ENCODE measurements at places on chromosomes 6 and 20.

- no peak for DNase-seq
Measured at GRCh38 chr6:161921602-161922395, 647.9 kb upstream of the AGPAT4 start.

GRCh38 chr6:17966451-17966850 is 21.0 kb downstream of the KIF13A start:
- no peak for DNase-seq

DNA sequence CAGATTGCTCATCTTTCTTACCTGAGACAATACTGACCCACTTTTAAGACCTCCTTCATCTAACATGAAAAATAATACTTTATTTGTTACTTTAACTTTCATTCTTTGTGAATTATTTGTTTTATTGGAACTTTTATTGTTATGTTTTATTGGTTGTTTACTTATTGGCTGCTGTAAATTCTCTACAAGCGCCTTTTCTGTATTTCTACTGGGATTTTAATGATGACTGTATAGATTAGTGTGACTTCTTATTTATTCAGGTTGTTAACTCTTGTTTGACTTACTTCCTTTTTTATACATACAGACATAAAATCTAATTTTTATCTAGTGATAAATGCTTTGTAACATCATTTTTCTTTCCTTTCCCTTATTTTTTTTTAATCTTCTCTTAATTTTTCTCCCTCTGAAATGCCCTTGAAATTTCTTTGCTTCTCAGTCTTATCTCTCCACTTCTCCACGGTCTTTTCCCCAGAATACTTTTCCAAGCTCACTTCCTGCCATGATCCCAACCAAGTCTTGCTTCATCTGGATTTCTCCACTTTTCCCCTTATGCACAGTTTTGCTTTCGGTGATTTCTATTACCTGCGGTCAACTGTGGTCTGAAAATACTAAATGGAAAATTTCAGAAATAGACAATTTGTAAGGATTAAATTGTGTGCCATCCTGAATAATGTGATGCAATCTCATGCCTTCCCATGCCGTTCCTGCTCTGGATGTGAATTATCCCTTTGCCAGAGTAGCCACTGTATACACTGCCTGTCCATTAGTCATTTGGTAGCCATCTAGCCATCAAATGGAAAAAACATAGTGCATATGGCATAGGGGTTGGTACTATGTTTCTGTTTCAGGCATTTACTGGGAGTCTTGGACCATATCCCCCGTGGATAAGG is 265.9 kb downstream of the PRL start:
- DNase-seq = no peak

GRCh38 chr6:5749016-5749650 is 257.6 kb downstream of the NRN1 start:
- DNase-seq = no peak

DNA sequence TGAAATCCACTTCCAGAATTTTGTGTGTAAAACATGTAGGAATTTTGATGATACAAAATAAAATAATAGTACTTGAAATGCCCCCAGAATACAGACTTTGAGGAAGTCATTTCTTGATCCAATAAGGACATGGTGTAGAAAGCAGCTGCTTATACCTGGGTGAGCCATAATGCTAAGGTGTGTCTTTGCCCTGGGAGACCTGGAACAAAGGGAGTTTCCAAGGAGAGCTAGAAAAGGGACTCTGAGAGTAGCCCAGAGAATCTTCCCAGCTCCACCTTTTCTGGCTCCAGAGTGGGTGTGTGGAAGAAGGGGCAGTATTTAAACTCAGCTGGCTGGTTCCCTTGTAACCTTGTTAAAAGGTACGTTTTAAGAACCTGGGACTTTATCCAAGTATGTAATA is 77.7 kb downstream of the SOBP start:
- no peak for DNase-seq

DNA sequence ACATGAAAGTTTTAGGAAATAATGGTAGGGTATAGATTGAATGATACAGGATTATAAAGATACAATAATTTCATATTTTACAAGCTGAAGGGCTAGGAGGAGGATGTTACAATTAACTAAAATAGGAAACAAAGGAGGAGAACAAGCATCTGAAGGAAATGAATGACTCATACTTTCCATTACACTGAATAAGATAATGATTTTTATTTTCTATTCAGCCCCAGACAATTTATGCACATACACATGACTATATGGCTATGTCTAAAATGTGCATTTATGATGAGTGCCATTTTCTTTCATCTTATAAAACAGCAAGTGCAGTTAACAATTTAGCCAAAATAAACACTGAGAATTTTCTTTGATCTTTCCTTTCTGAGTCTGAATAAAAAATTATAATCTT is 994.6 kb upstream of the ADGRB3 start:
- no peak for DNase-seq

Measured in activated CD4-positive, CD25-positive, alpha-beta regulatory T cell (primary cell).